ENCODE measurements at places on chromosomes 2 and 18.

- no peak for DNase-seq
These were observed 220.6 kb upstream of the LRRTM1 start for GRCh38 chr2:80525152-80525551.

DNA sequence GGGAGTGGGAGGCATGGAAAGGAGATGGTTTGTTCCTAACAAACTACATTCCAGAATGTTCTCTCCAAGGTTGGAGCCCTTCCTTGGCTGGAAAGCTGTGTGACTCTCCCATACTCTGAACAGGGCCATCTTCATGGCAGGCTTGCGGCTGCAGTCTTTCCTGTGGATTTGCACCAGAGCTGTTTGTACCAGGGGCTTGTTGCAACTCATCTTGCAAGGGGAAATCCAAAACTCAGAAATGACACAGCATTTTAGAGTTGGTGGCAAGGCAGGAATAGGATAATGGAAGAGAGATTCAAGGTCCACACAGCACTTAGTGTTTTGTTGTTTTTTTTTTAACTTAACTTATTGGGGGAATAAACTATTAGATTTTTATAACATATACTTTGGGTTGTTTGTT lies 73.7 kb upstream of the ZNF516 start:
- no peak for DNase-seq

DNA sequence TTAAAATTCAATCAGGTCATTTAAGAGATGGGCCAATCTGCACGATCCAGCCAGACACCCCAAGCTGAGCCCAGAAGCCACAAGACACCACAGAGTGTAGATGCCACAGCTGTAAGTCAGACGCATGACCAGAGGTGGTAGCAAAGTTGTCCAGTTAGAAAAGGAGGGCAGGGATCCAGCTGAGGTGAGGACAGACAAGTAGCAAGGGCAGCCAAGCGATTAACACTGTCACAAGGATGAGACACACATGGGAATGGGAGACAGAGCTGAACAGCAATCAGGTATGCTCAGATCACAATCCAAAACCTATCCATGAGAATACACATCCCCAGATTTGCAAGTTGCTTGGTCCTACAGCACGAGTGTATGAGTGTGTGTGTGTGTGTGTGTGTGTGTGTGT lies 143.4 kb upstream of the STK17B start:
- DNase-seq = no peak

- DNase-seq = no peak
These were observed 18.9 kb downstream of the ADRA2B start for GRCh38 chr2:96097441-96097840.

- DNase-seq = no peak
These were observed 60.7 kb downstream of the ADI1 start for GRCh38 chr2:3458396-3459184.

Measured in skeletal muscle cell (primary cell).